Ascending aorta (tissue), 2 donors: ENCODE measurements at places on chromosomes 13 and 19. TPM values are rescaled to one million over a fixed set of nuclear protein-coding genes. Genes with fewer than 3 reads are reported as not detected.

Gene CEACAM20
- not detected for total RNA-seq

Gene ARMC6
- 34.7 TPM for total RNA-seq

Gene ZNF580
- 163 TPM for total RNA-seq

Gene PLVAP
- total RNA-seq: 378 TPM

Gene EIF3K
- 696 TPM for total RNA-seq
